Activated B cell treated with CpG ODN at 0.5 μM for 24 hours (primary cell): ENCODE measurements at places on chromosomes 5 and 9. TPM values are rescaled to one million over a fixed set of nuclear protein-coding genes. Genes with fewer than 3 reads are reported as not detected.

GRCh38 chr5:169667896-169668674 lies 31.0 kb downstream of the DOCK2 start:
- DNase-seq: no peak

DNA sequence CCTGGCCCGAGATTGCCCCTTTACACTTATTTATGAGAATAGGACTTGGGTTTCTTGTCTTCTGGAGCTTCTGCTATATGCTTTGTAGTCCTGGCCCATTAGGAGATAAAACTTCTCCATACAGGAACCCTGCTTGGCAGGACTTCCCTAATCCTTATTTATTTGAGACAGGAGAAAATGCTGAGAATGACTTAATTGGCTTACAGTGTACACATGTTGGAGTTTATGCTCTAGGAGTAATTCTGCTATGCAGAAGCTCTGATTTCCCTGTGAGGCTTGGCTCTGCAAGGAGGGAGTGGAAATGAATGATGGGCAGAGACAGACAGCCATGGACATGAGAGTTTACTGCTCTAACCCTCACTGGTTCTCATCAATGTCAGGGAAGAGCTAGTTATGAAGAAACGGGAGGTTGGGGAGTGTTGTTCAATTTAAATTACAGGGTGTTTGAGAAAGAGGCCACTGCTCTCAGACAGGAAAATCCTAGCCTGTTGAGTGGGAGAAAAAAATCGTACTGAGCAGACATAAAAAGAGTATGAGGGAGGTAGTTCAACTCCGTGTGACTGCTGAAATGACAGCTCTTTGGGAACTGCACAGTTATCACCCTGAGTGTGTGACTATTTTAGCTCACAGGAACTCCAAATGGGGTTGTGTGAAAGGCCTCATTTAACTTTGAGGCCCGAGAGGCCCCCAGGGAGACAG lies 37.5 kb downstream of the ACTBL2 start:
- no peak for DNase-seq

DNA sequence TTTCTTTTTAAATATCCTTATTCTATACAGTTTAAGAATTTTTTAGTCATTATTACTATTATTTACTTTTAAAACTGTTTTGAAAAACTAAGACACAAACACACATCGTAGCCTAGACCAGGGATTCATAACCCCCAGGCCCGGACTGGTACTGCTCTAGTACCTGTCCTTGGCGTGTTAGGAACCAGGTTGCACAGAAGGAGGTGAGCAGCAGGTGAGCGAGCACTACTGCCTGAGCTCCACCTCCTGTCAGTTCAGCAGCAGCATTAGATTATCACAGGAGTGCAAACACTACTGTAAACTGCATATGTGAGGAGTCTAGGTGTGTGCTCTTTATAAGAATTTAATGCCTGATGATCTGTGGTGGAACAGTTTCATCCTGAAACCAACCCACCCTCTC lies 357.0 kb downstream of the PTPRD start:
- no peak for DNase-seq

- no peak for DNase-seq
Measured at GRCh38 chr5:170362102-170362501, 27.1 kb downstream of the KCNMB1 start.

DNA sequence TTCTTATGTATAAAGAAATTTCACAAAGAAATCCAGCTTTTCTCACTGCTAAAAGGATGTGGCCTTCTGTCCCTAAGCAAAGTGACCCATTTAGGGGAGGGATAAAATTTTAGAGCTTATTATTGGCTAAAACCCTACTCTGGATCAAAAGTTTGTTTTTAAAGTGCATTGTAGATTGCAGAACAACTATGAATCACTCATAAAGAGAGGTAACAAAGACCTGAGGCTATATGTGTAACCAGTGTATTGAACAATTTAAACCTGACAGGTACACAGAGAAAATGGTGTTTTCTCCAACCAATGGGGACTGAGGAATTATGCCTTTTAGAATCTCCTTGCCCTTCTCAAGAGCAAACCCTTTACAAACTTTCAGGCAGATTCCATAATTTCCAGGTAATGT lies 86.6 kb downstream of the MUSK start:
- DNase-seq: no peak

- DNase-seq: no peak
Measured at GRCh38 chr5:83817591-83817990, 96.9 kb upstream of the HAPLN1 start.

- no peak for DNase-seq
Measured at GRCh38 chr5:155729684-155730059, 597.3 kb upstream of the SGCD start.

ADGRV1 gene
- total RNA-seq: 0.13 TPM in 1 of 2 replicates, not detected in the other

GABRG2 gene
- not detected in 2 replicates for total RNA-seq

TEX10 gene
- 26.5 and 28.7 TPM in 2 replicates for total RNA-seq

C9 gene
- total RNA-seq: not detected in 2 replicates
